ENCODE measurements at places on chromosomes 12 and 14.

DNA sequence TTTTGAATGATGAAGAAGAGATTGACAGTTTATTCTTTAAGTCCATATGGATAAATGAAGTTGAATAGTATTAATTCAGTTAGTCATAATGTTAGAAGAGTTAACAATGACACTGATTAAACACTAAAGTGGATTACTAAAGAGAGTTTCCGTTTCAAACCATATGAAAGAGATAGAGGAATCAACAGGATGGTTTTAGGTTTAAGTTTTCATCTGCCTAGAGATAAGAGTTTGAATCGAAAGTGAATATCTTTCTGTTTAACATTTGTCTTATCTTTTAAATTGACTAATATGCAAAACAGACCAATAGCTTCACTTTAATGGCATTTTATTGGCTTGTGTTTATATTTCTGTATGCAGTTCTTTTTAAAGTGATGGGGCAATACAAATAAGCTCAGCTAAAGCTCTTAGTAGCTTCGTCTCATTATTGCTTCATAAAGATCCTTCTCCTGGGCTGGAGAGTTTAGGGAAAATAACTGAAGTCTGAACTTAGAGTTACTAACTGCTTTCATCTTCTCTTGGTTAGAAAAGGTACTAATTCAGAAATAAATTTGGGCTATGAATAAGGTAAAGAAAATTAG is 66.0 kb downstream of the MIPOL1 start:
- no peak for DNase-seq

- no peak for DNase-seq
Measured at GRCh38 chr12:82174936-82175335, 183.3 kb downstream of the CCDC59 start.

DNA sequence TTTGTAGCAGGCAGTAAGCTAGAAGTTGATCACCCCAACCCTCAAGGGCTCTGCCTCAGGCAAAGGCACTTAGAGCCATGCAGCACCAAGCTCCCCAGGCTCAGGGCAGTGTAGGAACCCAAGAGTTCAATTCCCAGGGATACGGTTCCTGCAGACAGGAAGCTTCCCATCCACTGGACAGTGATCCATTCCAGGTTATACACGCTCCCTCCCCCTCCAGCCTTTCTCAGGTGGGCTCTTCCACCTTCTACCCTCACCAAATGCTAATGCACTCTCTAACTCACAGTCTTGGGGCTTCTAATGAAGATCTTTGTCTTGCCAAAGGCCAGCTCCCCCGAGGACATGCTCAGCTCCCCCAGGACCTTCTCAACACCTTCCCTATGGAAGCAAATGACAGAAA is 12.7 kb downstream of the MYO1A start:
- no peak for DNase-seq

DNA sequence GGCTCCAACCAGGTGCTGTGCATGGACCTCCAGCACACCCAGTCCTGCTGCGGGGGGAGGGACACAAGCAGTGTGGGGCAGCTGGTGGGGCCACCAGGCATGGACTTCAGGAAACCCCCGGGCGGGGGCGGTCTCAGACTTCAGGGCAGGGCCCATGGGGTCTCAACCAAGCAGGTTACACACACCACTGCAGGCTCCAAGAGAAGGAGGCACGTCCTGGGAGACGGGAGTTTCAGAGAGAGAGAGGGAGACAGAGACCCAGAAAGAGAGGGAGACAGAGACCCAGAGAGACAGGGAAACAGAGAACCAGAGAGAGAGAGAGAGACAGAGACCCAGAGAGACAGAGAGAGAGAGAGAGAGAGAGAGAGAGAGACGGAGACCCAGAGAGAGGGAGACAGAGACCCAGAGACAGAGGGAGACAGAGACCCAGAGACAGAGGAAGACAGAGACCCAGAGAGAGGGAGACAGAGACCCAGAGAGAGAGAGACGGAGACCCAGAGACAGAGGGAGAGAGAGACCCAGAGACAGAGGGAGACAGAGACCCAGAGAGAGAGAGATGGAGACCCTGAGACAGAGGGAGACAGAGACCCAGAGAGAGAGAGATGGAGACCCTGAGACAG is 128.9 kb downstream of the NCOR2 start:
- DNase-seq: no peak

DNA sequence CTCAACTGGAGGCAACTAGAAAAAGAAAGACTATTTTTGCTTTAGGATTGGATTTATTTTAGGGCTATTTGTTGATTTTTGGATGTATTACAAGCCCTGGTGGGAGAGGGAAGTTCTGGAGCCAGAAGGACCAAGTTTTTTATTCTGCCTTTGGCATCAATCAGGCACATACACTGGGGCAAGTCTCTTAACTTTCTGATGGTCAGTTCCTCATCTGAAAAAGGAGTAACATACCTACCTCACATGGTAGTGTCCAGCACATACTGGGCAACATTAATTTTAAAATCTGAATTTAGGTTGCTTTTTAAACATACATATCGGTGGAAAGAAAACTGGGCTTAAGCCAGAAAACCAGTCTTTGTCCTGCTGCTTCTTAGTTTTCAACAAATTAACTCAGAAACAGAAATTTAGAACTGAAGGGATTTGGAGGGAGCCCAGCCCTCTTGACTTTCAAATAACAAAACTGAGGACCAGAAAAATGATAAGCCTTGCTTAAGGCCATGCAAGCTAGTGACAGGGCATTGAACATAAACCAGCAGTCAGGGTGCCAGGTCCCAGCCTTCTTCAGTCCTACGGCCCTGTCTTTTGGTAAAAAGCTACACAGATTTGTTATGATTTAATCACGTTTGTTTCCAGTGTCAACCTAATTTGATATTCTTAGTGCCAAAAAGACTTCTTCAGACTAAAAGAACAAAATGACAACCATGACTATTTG is 90.2 kb upstream of the SLC38A2 start:
- no peak for DNase-seq

- no peak for DNase-seq
Measured at GRCh38 chr12:64412459-64412858, 8.3 kb downstream of the XPOT start.

DNA sequence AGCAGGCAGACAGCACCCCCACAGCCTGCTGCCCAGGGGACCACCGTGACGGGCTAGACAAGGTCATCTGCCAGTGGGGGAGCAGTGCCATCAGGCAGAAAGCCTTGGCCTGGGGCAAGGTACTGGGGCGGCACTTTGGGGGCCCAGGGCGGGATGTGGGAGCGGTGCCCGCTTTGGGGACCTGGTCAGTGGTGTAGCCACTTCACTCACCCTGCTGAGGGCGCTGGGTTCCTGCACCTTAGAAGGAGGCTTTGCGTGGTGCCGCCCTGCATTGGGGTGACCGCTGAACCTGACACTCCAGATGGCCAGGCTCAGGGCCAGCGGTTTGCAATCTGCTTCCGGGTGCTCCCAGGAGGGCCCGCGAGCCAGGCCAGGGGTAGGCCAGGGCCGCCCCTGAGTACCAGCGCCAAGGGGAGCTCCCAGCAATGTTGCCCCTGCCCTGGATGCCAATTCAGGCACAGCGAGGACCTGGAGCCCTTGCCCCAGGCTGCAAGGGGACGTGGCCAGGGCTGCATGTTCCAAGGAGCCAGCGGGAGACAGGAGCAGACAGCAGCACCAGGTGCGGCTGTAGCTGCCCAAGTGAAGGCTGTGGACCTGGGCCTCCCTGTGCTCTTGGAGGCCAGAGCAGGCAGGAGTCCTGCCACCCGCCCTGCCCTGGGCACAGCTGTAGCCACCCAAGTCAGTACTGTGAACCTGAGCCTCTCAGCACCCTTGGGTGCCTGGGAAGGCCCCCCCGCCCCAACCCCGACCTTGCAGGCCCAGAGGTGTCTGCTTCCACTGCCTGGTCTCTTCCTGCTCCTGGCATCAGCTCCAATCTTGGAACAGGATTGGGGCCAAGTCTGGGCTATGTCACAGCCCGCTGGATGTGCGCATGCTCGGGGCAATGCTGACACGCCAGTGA is 550.7 kb downstream of the SLC6A15 start:
- no peak for DNase-seq

GRCh38 chr14:72975770-72976169 is 49.5 kb downstream of the DCAF4 start:
- no peak for DNase-seq

GRCh38 chr12:117437516-117438255 is 76.3 kb upstream of the NOS1 start:
- DNase-seq: no peak

DNA sequence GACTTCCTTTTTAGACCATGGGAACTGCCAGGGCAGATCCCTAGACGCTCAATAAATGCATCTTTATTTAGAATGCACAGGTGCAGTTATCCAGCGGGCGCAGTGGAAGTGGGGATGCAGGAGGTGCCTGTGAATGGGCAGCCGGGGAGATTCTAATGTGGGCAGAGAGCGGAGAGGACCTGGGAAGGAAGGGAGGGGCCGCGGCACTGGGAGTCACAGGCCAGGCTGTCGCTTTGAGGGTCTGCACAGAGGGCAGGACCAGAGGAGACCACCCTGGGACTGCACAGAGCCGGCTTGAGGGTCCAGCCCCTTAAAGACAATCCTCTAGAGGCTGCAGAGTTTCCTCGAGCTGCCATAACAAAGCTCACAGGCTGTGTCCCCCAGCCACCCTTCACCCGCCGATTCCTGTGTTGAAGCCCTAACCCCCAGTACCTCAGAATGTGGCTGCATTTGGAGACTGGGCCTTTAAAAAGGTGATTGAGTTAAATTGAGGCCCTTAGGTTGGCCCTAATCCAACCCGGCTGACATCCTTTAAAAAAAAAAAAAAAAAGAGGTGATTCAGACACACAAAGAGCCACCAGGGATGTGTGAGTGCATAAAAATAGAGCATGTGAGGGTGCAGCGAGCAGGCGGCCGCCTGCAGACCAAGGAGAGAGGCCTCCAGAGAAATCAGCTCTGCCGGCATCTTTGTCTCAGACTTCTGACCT is 44.4 kb upstream of the PPP2R5C start:
- DNase-seq: no peak

- no peak for DNase-seq
Measured at GRCh38 chr14:102986810-102987579, 64.5 kb downstream of the AMN start.

DNA sequence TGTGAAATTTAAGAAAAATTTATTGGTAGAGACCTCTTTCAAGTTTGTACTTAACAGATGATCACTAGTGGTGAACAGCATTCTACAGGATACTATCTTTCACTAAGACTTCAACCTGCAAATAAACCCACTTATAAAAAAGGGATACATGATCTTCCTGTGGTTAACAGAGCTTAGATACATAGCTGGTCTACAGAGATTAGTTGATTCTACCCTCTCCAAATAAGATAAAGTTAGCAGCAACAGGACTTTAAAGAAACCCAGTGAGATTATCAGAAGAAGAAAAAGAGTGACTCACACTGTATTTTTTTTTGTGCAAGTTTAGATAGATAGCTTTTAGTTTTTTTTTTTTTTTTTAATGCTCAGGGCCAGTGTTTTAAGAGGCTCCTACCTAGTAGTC is 34.5 kb downstream of the USP44 start:
- DNase-seq: no peak

- DNase-seq: no peak
Measured at GRCh38 chr12:53231671-53231920, 413 bp downstream of the RARG start.

GRCh38 chr14:61051051-61051450 is 70.0 kb downstream of the SLC38A6 start:
- no peak for DNase-seq

DNA sequence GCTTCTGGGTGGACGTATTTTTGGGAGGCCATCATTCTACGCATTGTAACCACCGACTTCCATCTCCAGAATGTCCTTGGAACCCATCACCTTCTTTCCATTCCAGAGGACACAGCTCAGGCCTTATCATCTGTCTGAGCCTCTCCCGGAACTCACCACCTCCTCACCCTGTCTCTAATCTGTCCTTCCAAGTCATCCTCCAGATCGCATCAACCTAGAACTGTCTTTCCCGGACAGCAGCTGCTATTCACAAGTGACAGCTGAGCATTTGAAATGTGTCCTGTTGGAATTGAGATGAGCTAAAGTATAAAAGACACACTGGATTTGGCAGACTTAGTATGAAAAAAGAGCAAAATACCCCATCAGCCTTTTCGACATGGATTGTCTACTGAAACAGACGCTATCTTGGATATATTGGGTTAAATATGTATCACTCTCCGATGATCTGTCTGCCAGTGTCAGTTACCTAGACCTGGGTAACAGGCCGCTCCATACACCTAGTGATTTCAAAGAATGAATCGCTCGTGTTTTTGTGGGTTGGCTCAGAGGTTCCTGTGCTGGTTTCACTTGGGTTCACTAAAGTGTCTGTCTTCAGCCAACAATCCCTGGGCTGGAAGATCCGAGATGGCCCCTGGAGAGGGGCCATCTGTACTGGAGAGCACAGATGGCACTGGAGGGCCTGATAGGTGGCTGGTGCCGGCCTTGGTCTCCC is 104.4 kb upstream of the RFLNA start:
- no peak for DNase-seq

GRCh38 chr12:117093918-117094630 is 5.1 kb downstream of the TESC start:
- no peak for DNase-seq

DNA sequence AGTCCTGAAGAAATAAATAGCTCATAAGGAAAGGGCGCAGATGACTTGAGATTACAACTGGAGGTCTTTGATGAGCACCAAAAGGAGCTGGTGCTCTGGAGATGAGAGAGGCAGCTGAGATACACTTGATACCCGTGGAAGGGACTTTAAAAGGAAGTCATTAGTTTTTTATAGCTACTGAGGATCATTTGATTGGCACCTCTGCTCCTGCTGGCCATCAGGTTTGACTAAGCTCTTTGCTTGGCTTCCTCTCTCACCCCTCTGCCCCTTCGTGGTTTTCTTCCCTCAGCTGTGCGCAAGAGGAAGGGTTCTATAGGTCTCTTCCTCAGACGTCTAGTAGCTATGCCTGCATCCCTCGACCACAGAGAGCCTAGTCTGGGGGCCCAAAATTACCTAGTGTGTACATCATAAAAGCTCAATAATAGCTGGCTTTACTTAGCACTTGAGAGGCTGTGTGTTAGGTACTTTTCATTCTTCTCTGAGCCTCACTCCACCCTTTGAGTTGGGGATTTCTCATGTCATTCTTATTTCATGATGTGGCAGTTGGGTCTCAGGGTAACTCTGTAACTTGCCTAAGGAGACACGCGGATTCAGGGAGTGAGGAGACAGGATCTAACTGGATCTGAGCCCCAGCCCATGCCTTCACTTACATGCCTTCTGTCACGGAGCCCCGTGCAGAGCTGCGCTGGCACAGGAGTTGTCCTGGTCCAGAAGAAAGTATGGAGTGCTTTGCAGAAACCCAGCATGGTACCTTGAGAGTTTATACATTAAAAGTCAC is 68.4 kb upstream of the ASPG start:
- DNase-seq: no peak

DNA sequence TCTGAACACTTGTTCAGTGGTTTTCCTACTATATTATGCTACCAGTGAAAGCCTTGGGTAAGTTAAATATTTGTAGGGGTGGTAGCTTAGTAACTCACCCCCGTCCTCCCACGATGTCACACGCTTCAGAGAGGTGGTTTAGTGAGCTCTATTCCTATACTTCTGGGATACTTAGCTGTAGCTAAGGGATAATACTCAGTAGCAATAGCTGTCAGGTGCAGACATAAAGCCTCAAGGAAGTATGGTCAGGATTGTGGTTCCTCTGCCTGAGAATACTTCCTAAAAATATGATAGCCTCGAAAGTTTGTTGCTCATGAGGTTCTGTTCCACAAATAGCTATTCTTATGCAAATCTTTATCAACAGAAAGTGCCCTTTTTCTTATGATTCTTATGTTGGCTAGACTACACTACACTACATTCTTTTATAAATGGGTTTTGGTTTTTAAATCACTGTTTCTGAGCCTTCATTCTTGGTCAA is 11.9 kb downstream of the DLST start:
- no peak for DNase-seq

GRCh38 chr12:2664721-2665577 is 129.8 kb upstream of the FKBP4 start:
- DNase-seq: no peak

Measured in DND-41 (cell line).